ENCODE measurements at places on chromosomes 4 and X. TPM values are rescaled to one million over a fixed set of nuclear protein-coding genes. Genes with fewer than 3 reads are reported as not detected.

The GAGE12E gene
- total RNA-seq, result not detected

The CDS1 gene
- 18.3 TPM for total RNA-seq

GRCh38 chr4:147054228-147054872, 108.7 kb upstream of the TTC29 start:
- no peaks in the 10 kb centered on the region for H3K27me3 ChIP-seq
- H3K27ac ChIP-seq, result no peak overlapping the region
- peaks cover 3% of the 10 kb centered on the region for H3K36me3 ChIP-seq
- H3K4me1 ChIP-seq, result peaks cover 16% of the 10 kb centered on the region

DNA sequence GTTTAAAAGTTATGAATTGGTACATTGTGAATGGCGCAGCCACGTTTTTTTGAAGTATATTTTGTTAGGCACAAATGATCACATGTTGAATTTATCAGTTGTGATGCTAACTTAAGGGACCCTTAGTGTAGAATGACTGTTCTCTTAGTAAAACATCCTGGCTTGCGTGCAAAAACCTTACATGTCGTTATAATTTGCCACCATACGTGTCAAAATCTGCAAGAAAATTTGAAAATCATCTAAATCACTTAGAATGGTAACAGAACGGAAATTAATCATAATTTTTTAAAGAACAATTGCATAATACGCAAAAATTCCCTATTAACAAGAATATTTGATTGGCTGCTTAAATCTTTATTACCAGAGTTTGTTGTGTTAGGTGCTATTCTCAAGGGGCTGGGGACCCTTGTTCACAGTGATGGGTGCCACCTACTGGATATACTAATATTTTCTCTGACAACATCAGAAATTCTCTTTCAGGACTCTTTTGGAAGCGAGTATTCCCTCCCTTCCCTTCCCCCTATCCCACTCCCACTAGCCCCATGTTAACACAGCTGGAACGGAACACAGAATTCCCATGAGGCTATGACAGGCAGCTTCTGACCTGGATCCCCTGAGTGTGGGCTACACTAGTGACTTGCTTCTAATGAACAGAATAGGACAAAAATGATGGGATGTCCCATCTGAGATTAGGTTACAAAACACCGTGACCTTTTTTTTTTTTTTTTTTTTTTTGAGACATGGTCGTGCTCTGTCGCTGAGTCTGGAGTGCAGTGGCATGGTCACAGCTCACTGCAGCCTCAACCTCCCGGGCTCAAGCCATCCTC, 71.8 kb downstream of the SUPT20HL2 start:
- H3K27me3 ChIP-seq, result no peaks in the 10 kb centered on the region
- peaks cover 10% of the 10 kb centered on the region for H3K4me1 ChIP-seq
- H3K4me3 ChIP-seq, result no peak overlapping the region

DNA sequence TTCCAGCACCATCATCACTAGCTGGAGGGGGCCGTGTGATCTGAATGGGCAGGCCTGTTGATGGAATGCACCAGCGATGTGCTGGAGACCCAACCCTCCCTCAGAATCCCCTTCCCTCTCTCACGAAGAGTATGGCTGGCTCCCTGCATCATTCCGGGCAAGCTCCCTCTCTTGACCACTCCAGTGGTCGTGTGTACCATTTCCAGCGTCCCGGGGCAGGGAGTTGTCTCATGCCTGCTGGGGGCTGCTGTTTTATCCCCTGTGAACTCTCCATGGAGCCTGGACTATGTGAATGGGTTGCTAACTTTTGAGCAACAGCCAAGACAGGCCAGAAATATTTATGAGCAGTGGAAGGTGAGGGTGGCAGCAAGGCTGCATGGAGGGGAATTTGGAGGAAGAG, 8.1 kb downstream of the CSAG1 start:
- H3K4me3 ChIP-seq, result no peak overlapping the region
- no peak overlapping the region for H3K27ac ChIP-seq
- H3K36me3 ChIP-seq, result no peaks in the 10 kb centered on the region
- DNase-seq, result no peak
- peaks cover 3% of the 10 kb centered on the region for H3K27me3 ChIP-seq
- no peaks in the 10 kb centered on the region for H3K4me1 ChIP-seq

DNA sequence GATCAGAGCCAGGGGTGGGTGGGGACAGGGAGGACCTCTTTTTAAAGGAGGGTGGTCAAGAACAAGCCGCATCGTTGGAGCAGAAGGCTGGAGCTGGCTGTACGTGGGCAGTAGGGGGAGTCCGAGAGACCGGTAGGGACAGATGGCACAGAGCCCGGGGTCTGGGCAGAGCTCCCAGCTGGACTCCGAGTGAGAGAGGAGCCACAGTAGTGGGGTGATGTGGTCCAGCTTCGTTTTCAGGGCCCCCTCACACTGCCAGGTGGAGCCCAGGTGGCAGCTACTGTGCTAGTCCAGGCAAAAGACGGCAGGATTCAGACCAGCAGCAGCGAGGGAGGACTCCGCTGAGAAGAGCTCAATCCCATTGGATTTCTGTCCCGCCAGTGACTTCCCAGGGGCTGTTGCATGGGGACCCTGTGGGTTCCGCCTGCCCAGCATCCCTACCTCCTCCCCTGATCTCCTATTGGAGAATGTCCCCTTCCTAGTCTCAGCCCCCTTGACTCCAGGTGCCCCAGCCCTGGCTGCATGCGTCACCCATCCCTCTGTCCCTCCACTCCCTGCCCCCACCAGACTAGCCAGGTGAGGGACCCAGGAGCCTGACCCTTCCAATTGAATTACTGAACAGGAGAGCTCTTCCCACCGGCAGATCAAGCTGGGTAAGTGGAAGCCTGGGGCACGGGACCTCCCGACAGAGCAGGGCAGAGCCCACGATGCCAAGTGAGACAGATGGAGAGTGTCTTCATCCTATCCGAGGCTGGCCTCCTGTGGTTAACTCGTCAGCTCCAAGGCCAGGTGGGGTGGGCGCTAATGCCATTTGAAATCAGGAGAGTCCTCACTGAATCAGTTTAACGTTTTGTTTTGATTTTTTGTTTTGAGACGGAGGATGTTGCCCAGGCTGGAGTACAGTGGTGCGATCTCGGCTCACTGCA, 2.9 kb downstream of the ARHGAP4 start:
- H3K36me3 ChIP-seq, result 0 out of 2 replicates have a peak, but pooled peaks cover 7% of the 10 kb centered on the region
- H3K4me1 ChIP-seq, result peaks cover 23% of the 10 kb centered on the region
- no peak overlapping the region for H3K4me3 ChIP-seq
- no peak overlapping the region for H3K27ac ChIP-seq

- H3K4me1 ChIP-seq, result peaks cover 25% of the 10 kb centered on the region
- H3K36me3 ChIP-seq, result no peaks in the 10 kb centered on the region
- H3K27me3 ChIP-seq, result no peaks in the 10 kb centered on the region
- H3K4me3 ChIP-seq, result no peak overlapping the region
- no peak overlapping the region for H3K27ac ChIP-seq
Measured at GRCh38 chr4:25856756-25857155, 6.0 kb downstream of the SEL1L3 start.

Data from WTC11 (cell line).